ENCODE measurements at places on chromosomes 6 and 20.

- DNase-seq, result peak; percentile 18
Observed at GRCh38 chr6:162907876-162908481, 180.2 kb downstream of the PACRG start.

DNA sequence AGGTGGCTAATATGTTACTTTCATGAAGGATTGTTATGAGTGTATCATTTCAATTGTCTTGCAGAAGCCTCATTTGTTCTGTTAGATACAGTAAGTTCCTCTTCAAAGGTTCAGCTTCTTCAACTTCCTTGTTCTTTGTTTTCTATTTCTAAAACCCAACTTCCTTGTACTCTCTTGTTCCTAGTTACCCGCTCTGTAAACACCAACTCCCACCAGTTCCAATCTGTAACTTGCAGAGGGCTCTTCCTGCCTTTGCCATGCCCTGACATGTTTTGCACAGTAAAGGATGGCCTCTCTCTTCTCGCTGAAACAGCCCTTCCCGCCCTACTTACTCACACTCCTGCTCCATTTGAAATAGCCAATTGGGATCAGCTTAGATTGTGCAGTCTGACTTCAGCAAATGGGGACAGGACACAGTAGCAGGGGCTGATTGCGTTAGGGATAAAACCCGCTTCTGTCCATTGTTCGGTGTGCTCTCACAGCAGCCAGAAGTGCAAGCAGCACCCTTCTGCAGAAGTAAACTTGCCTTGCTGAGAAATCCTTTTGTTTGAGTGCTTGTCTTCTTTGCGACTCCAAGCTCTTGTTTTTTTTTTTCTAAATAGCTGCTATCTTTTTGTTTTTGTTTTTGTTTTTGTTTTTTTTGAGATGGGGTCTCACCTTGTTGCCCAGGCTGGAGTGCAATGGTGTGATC is 45.9 kb upstream of the POU5F1 start:
- DNase-seq, result no peak

- DNase-seq, result peak; percentile 88
Observed at GRCh38 chr6:20877008-20877937, 343.0 kb downstream of the CDKAL1 start.

- DNase-seq, result peak; percentile 85
Observed at GRCh38 chr6:39432330-39433025, 110.0 kb upstream of the KCNK16 start.

- DNase-seq, result no peak
Observed at GRCh38 chr20:32184961-32185603, 22.5 kb downstream of the PLAGL2 start.

DNA sequence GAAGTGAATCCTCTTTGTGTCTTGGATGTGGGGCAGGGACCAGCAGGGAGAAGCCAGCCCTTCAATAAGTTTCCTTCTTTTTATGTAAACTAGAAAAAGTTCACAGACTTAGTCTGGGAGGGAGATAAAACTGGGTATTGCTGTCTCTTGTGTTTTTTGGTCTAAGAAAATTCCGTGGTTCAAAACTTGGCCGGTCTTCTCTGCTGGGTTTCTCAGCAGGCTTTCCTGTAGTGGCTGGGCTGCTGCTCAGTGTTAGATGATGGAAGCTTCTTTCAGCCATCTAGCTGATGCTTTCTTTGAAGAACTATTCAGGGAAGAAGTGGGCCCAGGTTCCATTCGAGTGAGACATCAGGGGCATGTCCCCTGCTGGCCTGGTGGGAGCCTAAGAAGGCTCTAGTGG is 70.7 kb upstream of the SCP2D1 start:
- DNase-seq, result no peak

GRCh38 chr6:111615916-111616612 is 10.4 kb upstream of the TRAF3IP2 start:
- DNase-seq, result no peak

DNA sequence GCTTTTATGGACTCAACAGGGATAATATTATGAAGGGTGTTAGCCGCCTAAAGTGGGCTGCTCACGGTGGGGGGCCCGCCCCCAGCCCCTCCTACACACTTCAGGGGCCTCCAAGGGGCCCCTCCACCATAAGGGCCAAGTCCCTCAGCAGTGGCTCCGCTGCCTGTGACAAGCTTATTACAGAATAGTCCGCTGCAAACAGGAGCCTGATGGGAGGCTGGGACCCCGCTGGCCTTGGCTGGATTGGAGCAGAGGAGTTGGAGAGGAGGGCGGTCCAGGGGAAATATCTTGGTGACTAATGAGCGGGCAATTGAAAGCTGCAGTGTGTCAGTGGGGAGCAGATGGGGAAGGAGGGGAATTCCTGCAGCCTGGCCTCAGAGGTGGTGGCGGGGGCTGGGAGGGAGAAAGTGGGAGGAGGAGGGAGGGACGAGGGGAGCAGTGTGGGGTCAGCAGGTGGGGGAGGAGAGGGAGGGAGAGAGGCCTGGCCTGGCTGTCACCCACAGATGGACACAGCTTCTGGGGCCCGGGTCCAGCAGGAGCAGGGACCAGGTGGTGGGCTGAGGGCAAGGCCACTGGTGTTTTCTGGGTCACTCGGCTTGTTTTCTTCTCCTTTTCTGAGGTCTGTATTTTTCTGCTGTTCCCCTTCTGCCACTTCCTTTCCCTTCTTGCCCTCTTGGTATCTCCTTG is 57.6 kb upstream of the FOXP4 start:
- DNase-seq, result peak; percentile 93

GRCh38 chr6:109165392-109165974 is 70.2 kb downstream of the CEP57L1 start:
- peak; percentile 50 for DNase-seq

GRCh38 chr6:30543821-30544220 is 12.5 kb downstream of the GNL1 start:
- DNase-seq, result no peak

DNA sequence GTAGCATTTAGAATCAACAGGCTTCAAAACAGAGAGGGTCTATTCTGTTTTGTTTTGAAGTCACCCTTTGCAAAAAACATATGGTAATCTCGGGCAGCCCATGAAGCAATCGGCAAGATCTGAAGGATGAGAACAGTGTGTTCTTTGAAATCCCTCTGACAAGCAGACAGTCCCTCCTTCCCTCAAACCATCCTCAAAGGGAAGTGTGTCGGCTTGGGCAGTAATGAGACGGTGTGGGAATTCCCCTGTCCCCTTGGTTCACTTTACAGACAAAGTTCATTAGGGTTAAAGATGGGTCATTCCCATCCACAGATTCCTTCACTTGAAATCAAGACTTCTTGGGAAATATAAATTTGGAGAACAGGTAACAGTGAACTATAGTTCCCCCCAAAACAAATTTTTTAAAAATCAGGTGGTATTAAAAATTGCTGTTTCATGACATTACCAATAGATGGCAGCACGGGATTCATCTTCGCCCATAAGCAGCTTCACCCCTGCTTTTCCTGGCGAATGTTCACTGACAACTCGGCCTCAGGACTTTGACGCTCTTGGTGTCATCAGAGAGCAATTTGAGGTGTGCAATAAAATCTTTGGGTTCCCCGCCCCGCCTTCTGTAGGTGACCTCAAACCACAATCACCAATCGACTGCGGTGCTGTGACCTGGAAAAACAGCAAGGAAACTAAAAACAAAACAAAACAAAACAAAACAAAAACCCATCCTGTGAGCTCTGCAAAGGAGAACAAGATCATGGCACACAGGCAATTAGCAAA is 159.3 kb upstream of the TNFAIP3 start:
- peak; percentile 80 for DNase-seq

- peak; percentile 56 for DNase-seq
Observed at GRCh38 chr20:59082077-59082740, 39.6 kb upstream of the PRELID3B start.

DNA sequence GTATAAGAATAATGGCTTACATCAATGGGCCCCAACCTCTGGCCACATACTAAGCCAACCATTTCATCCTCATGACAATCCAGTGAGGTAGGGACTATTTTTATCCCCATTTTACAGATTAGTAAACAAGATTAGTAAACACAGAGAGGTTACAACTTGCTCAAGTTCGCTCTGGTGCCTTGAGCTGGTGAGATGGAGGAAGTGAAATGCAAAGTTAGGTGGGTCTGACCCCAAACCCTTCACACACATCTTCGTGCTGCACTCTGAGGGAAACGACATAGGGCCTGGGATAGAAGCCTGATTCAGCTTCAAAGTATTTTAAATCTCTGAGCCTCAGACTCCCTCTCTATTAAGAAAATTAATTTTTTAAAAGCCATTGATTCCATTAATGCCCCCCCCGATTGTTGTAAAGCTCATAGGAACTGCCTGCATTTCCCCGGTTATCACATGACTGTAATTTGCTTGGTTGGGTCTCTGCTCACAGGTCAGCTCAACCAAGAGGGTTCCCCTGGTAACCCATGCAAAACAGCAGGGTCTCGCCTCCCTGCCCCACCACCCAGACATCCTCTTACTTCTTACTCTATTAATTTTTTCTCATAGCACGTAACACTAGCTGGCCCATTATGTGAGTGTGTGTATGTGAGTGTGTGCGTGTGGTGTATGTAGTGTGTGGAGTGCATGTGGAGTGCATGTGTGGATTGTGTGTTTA is 221.2 kb downstream of the MAFB start:
- no peak for DNase-seq

- no peak for DNase-seq
Observed at GRCh38 chr6:53910834-53911233, 116.0 kb downstream of the LRRC1 start.

DNA sequence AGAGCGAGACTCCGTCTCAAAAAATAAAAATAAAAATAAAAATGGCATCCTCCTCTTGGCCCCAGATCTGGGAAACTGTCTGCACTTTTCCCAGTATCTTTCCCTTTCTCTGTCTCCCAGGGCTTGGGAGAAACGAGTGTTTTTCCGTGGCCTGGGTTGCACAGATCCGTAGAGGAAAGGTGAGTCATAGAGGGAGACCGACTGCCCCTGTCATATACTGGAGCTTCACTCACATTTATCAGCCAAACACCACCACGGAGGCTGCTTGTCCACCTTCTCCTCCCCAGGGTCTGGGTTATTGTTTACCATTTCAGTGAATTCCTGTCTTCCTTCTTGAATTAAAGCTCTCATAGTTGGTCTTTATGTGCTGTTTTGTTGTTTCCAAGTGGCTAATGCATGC is 31.9 kb upstream of the EIF2S2 start:
- DNase-seq, result peak; percentile 12

DNA sequence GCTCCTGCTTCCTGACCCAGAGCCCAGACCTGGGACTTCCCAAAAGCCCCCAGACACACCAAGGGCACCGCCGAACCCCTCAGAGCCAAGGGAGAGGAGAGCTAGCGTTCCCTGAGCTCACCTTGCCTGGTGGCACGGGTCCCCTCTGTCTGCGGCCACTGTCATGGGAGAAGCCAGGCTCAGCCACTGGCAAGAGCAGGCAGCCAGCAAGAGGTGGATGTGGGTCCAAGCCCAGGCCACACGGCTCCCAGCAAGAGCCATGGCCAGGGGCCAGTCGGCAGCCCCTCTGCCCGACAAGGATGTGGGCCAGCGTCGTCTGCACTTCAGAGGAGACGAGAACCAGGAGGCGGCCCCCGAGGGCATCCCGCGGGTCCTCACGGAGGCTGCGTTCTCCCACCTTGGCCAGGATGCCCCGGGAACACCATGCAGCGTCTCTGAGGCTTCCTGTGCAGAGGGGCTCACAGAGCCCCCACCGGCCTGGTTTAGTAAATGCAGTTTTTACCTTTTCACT is 2.2 kb upstream of the PPDPF start:
- no peak for DNase-seq

GRCh38 chr6:160462551-160463109 is 114.5 kb downstream of the SLC22A3 start:
- DNase-seq, result peak; percentile 88

GRCh38 chr6:16712255-16712930 is 48.9 kb downstream of the ATXN1 start:
- no peak for DNase-seq
